ENCODE measurements at places on chromosomes 4 and X. TPM values are rescaled to one million over a fixed set of nuclear protein-coding genes. Genes with fewer than 3 reads are reported as not detected.

- no peaks in the 10 kb centered on the region for H3K36me3 ChIP-seq
- H3K27me3 ChIP-seq, result no peaks in the 10 kb centered on the region
- H3K4me3 ChIP-seq, result no peak overlapping the region
- no peaks in the 10 kb centered on the region for H3K4me1 ChIP-seq
Measured at GRCh38 chrX:36436361-36436760, 516.8 kb downstream of the CFAP47 start.

- peaks cover 4% of the 10 kb centered on the region for H3K36me3 ChIP-seq
- no peak for DNase-seq
- no peak overlapping the region for H3K27ac ChIP-seq
- no peaks in the 10 kb centered on the region for H3K4me1 ChIP-seq
Measured at GRCh38 chrX:96957718-96958117, 74.0 kb downstream of the RPA4 start.

DNA sequence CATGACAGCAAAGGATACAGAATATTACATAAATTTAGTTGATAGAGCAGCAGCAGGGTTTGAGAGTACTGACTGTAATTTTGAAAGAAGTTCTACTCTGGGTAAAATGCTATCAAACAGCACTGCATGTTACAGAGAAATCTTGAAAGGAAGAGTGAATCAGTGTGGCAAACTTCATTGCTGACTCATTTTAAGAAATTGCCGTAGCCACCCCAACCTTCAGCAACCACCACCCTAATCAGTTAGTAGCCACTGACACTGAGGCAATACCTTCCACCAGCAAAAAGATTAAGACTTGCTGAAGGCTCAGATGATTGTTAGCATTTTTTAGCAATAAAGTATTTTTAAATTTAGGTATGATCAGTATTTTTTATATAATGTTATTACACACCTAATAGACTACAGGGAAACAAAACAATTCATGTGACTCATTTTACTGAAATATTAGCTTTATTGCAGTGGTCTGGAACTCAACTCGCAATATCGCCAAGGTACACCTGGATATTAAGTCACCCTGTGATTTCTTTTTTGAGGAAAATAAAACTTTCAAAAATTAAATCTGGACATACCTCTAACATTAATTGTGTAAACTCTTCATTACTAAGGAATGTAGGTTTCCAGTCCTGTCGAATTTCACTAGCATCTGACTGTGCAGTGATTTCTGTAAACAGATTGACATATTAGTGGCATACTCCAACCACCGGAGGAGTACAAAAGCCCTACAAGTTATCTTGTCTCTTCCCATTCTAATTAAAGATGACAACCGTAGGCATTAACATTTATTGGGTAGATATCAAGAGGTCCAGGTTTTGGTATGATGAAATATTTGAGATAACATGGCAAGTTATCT lies 71.1 kb downstream of the CLOCK start:
- H3K36me3 ChIP-seq, result peaks cover 32% of the 10 kb centered on the region
- H3K4me1 ChIP-seq, result no peaks in the 10 kb centered on the region
- no peak for DNase-seq
- no peak overlapping the region for H3K27ac ChIP-seq
- no peak overlapping the region for H3K4me3 ChIP-seq
- H3K27me3 ChIP-seq, result no peaks in the 10 kb centered on the region

- H3K4me1 ChIP-seq, result peaks cover 8% of the 10 kb centered on the region
- H3K4me3 ChIP-seq, result no peak overlapping the region
- H3K27ac ChIP-seq, result no peak overlapping the region
- peaks cover 8% of the 10 kb centered on the region for H3K36me3 ChIP-seq
- no peaks in the 10 kb centered on the region for H3K27me3 ChIP-seq
Measured at GRCh38 chr4:73589261-73589847, 30.9 kb downstream of the RASSF6 start.

DNA sequence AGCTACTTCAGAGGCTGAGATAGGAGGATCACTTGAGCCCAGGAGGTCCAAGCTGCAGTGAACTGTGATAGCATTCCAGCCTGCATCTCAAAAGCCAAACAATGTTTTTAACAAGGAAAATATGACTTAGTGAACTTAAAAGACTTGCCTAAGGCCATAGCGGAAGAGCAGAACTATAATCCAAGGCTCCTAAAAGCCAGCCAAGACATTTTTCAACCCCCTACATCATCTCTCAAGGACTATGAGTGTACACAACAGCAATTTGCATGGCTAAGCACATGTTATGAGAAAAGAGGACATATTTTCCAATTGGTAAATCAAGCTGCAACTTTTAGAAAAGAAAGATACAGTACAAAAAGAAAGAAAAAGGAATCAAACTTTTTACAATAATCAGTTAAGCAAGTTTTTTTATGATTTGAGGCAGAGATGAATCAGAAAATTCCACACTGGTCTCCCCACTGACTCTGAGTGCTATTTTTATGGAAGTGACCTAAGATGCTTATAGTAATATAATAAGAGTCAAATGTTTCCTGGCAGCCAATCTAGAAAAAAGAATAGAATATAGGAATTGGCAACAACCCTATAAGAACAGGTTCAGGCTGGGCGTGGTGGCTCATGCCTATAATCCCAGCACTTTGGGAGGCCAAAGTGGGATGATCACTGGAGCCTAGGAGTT lies 9.8 kb upstream of the ACOT9 start:
- no peak overlapping the region for H3K4me3 ChIP-seq
- H3K4me1 ChIP-seq, result no peaks in the 10 kb centered on the region
- no peak for DNase-seq
- H3K27ac ChIP-seq, result no peak overlapping the region

DNA sequence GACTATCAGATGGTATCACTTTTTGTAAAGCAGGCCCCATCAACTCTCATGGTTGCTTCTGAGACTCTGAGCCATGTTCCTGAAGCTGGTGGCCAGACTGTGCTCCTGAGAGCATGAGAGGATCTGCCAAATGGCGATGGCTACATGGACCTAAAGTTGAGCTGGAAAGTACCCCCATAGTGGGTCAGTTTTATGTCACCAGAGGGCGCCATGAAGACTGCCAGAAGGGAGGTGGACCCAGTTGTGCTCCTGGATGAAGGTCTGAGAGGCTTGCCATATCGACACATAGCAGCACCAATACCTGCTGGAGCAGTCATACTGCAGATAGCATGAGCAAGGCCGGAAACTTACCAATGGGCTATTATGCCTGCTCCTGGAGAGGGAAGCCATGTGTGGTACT lies 105.7 kb downstream of the SLITRK2 start:
- DNase-seq, result no peak
- H3K4me3 ChIP-seq, result no peak overlapping the region
- H3K27ac ChIP-seq, result no peak overlapping the region

GRCh38 chrX:136662104-136662503 lies 14.1 kb downstream of the CD40LG start:
- H3K4me3 ChIP-seq, result no peak overlapping the region
- H3K27me3 ChIP-seq, result no peaks in the 10 kb centered on the region
- no peaks in the 10 kb centered on the region for H3K4me1 ChIP-seq
- DNase-seq, result no peak
- no peak overlapping the region for H3K27ac ChIP-seq
- H3K36me3 ChIP-seq, result no peaks in the 10 kb centered on the region

GRCh38 chr4:113835005-113835404 lies 73.5 kb upstream of the CAMK2D start:
- DNase-seq, result no peak
- H3K27ac ChIP-seq, result no peak overlapping the region
- no peaks in the 10 kb centered on the region for H3K36me3 ChIP-seq
- H3K4me1 ChIP-seq, result no peaks in the 10 kb centered on the region
- H3K4me3 ChIP-seq, result no peak overlapping the region

DNA sequence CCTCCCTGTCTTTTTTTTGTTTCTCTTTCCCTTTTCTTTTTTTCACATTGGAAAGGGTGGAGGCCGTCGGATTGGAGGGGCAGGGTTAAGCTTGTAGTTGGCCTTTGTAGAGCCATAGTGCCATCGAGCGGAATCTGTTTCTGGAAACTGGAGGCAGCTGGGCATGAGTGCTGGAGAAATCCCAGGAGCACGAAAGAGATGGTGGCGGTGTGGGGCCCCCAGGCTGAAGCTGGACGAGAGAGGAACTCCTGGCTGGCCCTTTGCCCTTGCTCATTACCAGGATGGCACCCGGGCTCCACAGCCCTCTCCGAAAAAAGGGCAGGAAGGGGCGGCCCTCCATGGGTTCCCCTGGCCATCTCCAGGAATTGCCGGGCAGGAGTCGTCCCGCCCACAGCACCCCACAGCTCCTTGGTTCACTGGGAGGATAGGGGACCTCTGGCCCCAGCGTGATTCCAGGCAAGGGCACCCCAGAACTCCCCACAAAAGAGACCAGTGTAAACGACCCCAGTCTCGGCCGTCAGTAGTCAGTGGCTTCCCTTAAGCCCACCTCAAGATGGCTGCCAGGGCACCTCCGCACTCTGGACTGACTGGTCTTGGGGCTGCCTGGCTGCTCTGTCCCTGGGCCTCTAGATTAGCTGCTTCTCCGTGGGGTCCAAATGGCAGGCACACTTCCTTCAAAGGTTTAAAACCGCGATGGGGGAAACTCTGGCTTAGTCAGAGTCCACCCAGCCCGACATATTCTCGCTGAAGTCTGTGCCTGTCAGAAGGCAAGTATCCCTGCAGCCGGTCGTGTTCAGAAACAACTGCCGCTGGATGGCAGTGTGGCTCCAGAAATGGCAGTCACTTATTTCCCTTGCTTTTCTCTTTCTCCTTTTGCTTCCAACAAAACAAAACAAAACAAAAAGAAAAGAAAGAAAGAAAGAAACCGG lies 74.1 kb downstream of the NBDY start:
- DNase-seq, result peak; percentile 77
- H3K27ac ChIP-seq, result no peak overlapping the region
- no peaks in the 10 kb centered on the region for H3K27me3 ChIP-seq
- H3K36me3 ChIP-seq, result no peaks in the 10 kb centered on the region

- no peaks in the 10 kb centered on the region for H3K27me3 ChIP-seq
- peak overlapping the region; percentile 98 for H3K27ac ChIP-seq
Measured at GRCh38 chrX:47143894-47144625, 442 bp downstream of the NDUFB11 start.

The PRIMPOL gene
- polyA plus RNA-seq, result 23.8 TPM

The GABRA4 gene
- 0.31 TPM for polyA plus RNA-seq

The MAGEC1 gene
- not detected for polyA plus RNA-seq

The RAB33A gene
- polyA plus RNA-seq, result 1.7 TPM

All from large intestine (tissue), 12 donors.